Small intestine (tissue), 16 donors: ENCODE measurements at places on chromosomes 11 and 22.

DNA sequence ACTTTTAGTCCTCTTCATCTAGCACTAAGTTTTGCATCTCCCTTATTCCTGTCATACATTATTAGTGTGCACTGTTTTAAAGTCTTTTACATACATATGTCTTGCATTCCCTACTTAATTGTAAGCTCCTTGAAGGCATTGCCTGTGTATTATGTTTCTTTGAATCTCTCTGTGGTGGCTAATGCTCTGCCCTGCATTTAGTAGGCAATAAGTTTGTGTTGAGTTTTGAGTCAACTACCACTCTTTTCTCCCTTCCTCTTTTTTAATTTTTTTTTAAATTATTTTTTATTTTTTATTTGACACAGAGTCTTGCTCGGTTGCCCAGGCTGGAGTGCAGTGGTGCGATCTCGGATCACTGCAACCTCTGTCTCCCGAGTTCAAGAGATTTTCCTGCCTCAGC, 78.9 kb downstream of the ZBTB16 start:
- no peaks in the 10 kb centered on the region for H3K36me3 ChIP-seq

DNA sequence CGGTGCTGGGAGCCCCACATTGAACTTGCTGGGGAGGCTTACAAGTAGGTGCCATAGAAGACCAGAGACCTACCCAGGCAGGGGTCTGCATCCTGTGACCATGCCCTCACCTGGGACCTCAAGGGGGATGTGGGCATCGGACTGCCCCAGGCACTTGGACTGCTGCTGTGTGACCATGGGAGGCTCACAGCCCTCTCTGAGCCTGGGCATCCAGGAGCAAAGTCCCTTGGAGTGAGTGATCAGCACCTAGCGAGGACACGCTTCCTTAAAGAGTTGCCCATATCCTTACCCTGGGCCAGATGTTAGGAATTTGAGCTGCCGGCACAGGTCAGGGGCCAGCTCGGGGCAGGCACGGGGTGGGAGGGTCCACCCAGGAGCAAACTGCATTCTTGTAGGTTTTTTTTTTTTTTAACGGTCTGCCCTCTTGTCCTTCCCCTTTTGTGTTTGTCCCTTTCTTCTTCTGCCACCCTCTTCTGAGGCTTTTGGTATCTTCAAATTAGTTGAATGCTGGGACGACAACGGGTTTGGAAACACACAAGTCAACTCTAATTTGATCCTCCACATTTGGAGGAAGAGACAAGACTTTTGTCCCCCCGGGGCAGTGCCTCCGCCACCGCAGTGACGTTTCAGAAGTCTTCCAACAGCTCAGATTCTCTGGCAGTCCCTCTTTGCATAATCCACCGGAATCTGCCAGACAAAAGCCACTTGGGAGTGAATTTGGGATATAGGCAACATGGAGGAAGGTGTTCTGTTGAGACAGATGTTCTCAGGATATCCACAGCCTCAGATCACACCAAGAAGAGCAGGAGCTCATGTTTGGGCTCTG, 46.1 kb upstream of the LINC01488 start:
- no peaks in the 10 kb centered on the region for H3K27me3 ChIP-seq
- no peaks in the 10 kb centered on the region for H3K4me1 ChIP-seq
- H3K36me3 ChIP-seq, result no peaks in the 10 kb centered on the region
- H3K27ac ChIP-seq, result no peak overlapping the region
- DNase-seq, result no peak
- H3K4me3 ChIP-seq, result no peak overlapping the region

GRCh38 chr22:32661737-32662586, 139.5 kb upstream of the TIMP3 start:
- H3K36me3 ChIP-seq, result no peaks in the 10 kb centered on the region
- no peak for DNase-seq
- H3K4me1 ChIP-seq, result no peaks in the 10 kb centered on the region
- H3K4me3 ChIP-seq, result no peak overlapping the region
- H3K27ac ChIP-seq, result no peak overlapping the region

- peaks cover 4% of the 10 kb centered on the region for H3K4me1 ChIP-seq
- no peak overlapping the region for H3K27ac ChIP-seq
- H3K4me3 ChIP-seq, result no peak overlapping the region
- no peaks in the 10 kb centered on the region for H3K27me3 ChIP-seq
- no peaks in the 10 kb centered on the region for H3K36me3 ChIP-seq
- DNase-seq, result no peak
These were observed 8.7 kb downstream of the TEAD1 start for GRCh38 chr11:12682737-12683500.

- H3K27me3 ChIP-seq, result no peaks in the 10 kb centered on the region
- no peak overlapping the region for H3K27ac ChIP-seq
These were observed 5.3 kb upstream of the PARVA start for GRCh38 chr11:12372111-12372510.

GRCh38 chr11:94134651-94135512, 6.2 kb downstream of the PANX1 start:
- H3K27ac ChIP-seq, result no peak overlapping the region
- H3K4me3 ChIP-seq, result no peak overlapping the region
- peaks cover 9% of the 10 kb centered on the region for H3K4me1 ChIP-seq
- DNase-seq, result peak; percentile 44
- H3K27me3 ChIP-seq, result no peaks in the 10 kb centered on the region

- no peak for DNase-seq
- H3K4me1 ChIP-seq, result no peaks in the 10 kb centered on the region
- H3K36me3 ChIP-seq, result no peaks in the 10 kb centered on the region
- H3K4me3 ChIP-seq, result no peak overlapping the region
- H3K27ac ChIP-seq, result no peak overlapping the region
- H3K27me3 ChIP-seq, result no peaks in the 10 kb centered on the region
These were observed 229.0 kb downstream of the BLID start for GRCh38 chr11:121886996-121887395.

- no peaks in the 10 kb centered on the region for H3K27me3 ChIP-seq
- H3K36me3 ChIP-seq, result peaks cover 20% of the 10 kb centered on the region
- H3K27ac ChIP-seq, result no peak overlapping the region
- H3K4me1 ChIP-seq, result no peaks in the 10 kb centered on the region
- H3K4me3 ChIP-seq, result no peak overlapping the region
These were observed 10.8 kb downstream of the THYN1 start for GRCh38 chr11:134242376-134242775.

GRCh38 chr11:65953471-65953870, 8.1 kb upstream of the SART1 start:
- H3K4me3 ChIP-seq, result no peak overlapping the region
- H3K27me3 ChIP-seq, result peaks cover 5% of the 10 kb centered on the region
- H3K36me3 ChIP-seq, result no peaks in the 10 kb centered on the region
- H3K27ac ChIP-seq, result no peak overlapping the region
- H3K4me1 ChIP-seq, result no peaks in the 10 kb centered on the region
- DNase-seq, result no peak

- DNase-seq, result no peak
- H3K27ac ChIP-seq, result peak overlapping the region; percentile 55
These were observed 24.3 kb downstream of the ALKBH3 start for GRCh38 chr11:43904742-43905535.

- H3K27ac ChIP-seq, result no peak overlapping the region
- H3K4me1 ChIP-seq, result no peaks in the 10 kb centered on the region
- no peaks in the 10 kb centered on the region for H3K36me3 ChIP-seq
- no peaks in the 10 kb centered on the region for H3K27me3 ChIP-seq
- H3K4me3 ChIP-seq, result no peak overlapping the region
- DNase-seq, result no peak
These were observed 15.7 kb downstream of the IFITM10 start for GRCh38 chr11:1734641-1735081.
